ENCODE measurements at places on chromosomes 3 and 15. TPM values are rescaled to one million over a fixed set of nuclear protein-coding genes. Genes with fewer than 3 reads are reported as not detected.

USP3 gene
- 36.9 TPM for polyA plus RNA-seq

NOX5 gene
- not detected for polyA plus RNA-seq

DNA sequence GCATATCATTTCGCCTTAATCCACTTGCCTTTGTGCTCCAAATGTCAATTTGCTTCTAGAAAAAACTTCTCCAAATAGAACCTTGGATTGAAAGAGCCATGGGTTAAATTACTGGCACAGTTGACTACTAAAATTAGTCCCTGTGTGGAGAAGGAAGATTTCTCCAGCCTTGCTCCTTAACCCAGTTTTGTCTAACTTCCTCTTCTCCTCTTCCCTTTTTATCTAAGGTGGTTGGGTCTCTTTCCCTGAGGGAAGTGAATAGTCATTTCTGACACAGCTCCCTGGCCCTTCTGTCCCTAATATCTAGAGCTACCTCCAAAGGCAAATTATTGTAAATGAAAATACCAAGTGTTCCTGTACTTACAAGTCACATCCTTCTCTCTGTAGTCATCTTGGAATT, 527.9 kb upstream of the TBL1XR1 start:
- DNase-seq: no peak

GRCh38 chr15:101522621-101523559, 33.4 kb upstream of the PCSK6 start:
- no peak for DNase-seq

DNA sequence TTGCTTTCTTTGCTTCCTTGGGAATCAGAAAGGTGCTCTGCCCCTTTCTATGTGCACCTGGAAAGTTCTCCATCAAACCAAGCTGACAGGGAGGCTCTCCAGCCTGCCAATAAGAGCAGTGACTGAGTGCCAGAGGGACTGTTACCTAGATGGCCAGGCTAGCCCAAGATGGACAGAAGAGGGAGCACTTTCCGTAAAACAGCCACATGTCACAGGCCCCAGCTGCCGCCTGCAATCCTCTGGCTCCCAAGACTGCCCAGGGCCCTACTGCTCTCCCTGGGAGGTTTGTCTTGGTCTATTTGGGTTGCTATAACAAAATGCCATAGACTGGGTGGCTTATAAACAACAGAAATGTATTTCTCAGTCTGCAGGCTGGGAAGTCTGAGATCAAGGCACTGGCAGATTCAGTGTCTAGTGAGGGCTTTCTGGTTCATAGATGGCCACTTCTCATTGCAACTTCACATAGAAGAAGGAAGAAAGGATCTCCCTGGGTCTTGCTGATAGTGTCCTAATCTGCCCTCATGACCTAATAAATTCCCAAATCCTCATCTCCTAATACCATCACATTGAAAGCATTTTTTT, 72.3 kb downstream of the TAMM41 start:
- no peak for DNase-seq

RYK gene
- 6.3 TPM for polyA plus RNA-seq

CCR1 gene
- polyA plus RNA-seq: not detected

PTPN23 gene
- polyA plus RNA-seq: 3.9 TPM

DNA sequence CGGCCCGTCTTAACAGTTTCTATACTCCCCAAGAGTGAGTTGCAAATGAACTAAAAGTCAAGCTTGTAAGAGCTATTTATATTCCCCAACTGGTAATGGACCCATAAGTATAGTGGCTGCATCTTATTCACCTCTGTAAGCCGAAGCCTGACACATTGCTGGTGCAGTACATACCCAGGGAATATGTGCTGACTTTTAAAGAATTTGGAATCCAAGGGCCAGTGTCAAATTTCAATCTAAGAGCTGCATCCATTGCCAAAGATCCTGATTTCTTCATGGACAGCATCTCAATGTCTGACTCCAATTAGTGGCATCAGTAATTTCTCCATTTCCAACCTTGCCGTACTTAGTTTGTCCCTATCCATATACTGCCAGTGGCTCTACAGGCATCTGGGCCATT, 42.0 kb downstream of the FRMD4B start:
- DNase-seq: no peak

DNA sequence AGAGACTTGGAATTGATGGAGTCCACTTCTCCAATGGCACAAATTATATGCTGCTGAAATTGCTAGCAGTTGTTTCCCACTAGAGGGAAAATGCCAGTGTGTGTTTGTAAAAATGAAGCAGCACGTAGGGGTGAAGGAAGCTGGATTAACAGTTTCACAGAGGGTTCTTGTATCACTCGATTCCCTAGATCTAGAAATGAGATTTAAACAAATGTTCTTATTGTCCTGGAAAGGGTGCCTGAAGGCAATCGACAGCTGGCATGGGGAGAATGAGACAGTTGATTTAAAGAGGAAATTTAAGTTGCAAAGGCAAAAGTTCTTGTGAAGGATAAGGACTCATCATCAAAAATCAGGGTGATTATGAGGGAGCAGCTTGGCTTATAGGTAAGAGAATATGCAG, 234.8 kb upstream of the ARPP21 start:
- no peak for DNase-seq

DNA sequence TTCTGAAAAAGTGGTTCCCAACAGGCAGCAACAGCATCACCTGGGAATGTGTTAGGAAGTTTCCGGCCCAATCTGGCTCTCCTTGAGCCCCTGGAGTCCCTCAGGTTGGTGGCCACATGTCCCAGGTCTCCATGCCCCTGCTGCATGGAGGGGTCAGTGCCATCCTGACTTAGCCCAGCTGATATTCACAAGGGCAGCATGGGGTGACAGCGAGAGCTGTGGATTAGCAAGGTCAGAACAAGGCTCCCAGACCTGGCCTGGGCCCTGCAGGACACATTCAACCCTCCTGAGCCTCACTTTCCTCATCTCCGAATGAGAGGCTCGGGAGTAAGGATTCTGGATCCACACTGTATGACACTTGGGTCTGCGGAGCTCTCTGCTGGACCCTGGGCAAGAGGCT, 243.8 kb upstream of the TLE3 start:
- no peak for DNase-seq

GRCh38 chr15:80828796-80829195, 49.6 kb downstream of the CEMIP start:
- no peak for DNase-seq

- DNase-seq: no peak
These were observed 51.6 kb upstream of the DUT start for GRCh38 chr15:48279608-48280007.

- DNase-seq: no peak
These were observed 119.3 kb downstream of the KCNMB2 start for GRCh38 chr3:178655488-178655887.

DNA sequence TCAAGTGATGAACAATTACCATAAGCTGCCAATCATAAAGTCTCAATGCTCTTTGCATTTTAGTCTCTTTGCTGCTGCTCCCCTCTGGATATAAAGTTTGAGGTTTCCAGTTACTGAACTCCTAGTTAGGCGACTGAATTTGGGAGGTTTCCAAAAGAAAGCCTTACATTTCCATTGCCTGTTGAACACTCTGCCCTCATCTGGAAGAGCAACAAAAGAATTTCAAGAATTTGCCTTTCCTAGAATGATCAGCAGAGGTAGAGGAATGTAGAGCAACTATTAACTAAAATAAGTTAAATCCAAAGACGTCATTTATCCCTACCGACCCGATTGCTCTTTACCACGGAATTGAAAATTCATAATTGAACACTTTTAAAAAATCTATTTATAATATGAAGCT, 53.4 kb upstream of the PRICKLE2 start:
- no peak for DNase-seq

DNA sequence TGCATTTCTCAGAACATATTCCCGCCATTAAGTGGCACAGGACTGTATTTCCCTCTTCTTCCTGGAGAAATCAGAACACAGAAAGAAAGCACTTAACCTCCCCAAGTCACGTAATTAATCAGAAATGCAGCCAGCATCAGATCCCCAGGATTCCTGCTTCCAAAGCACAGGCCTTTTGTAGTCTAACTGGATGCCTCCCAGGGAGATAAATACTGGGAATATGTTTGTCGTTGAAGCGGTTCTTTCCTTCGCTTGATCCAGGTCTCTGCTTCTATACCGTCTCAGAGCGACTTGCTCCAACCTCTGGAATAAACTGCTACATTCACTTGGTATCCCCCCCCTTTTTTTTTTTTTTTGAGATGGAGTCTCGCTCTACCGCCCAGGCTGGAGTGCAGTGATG, 198.6 kb downstream of the KBTBD8 start:
- no peak for DNase-seq

DNA sequence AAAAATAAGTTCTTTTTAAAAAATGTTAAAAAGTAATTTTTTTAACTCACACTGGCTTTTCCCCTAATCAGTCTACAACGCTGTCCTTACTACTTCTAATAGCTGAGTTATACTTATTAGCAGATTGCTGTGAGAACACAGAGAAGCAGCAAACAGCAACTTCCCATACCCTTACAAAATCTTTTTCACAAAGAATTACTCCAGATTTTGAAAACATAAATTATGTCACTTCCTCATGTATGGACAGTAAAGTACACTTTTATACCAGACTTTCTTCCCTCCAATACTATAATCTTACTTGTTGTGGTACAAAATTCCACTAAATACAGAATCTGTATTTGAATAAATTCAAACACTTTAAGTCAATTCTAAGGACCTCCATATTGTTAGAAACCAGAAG, 2.1 kb downstream of the PHC3 start:
- DNase-seq: no peak

TXNRD3 gene
- 3.2 TPM for polyA plus RNA-seq

- DNase-seq: no peak
These were observed 10.7 kb downstream of the AGTR1 start for GRCh38 chr3:148708409-148708808.

DNA sequence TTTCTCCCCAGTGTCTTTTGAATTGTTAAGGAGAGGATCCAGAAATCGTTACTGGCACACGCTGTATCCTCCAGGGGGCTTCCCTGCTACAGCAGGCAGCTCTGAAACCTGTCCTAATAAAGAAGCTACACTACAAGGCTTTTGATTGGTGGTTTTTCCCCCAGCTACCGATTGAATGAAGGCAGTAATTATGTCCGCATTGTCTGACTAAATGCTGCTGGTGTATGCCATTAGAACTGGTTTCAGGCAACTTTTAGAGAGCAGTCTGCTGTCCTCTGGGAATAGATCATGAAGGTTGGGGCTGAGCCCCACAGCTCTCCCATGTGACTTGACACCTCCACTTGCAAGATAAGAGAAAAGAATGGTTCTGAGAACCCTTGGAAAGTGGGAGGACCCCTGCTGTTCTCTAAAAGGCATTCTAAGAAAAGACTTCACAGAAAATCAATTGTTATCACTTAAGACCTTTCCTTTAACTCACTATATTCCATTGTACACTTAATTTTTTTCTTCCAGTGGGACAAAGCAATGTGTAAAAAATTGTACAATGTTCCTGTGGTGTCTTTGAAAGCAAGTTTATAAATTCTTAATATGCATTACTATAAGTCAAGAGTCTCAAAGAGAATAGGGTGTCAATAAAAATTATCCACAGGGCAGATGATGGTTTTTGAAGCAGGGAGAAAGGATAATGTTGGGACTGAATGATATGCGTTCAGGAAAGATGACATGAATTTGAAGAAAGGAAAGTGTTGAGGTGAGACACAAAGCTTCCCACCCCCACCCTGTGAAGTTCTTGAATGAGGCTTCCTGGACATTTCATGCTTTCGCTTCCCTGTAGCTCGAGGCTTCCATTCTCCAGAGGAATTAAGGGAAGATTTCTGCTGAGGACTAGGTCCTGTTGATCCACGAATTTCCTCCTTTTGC, 53.0 kb upstream of the DAZL start:
- no peak for DNase-seq

GRCh38 chr3:140219291-140219690, 284.3 kb downstream of the CLSTN2 start:
- no peak for DNase-seq

ZMYND10 gene
- not detected for polyA plus RNA-seq

GRCh38 chr3:40741729-40742128, 217.0 kb downstream of the ZNF621 start:
- no peak for DNase-seq

DNA sequence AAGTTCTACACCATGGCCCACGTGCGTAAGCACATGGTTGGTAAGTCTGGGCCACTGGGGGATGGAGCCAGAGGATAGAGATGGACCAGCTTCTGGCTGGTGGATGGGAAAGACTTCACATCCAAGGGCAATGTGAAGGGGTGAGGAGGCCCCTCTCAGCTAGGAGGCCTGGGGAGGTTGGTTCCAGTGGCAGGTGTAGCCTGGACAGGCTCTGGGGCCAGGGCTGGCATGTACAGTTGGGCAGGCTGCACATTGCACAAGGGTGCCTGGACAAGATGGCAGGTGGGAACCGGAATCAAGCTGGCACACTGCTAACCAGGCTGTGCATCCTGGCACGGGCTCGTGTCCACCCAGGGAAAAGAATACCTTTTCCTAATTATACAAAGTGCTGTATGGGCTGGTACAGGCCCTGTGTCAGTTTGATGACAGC, 8.1 kb downstream of the ZBTB47 start:
- DNase-seq: no peak

DNA sequence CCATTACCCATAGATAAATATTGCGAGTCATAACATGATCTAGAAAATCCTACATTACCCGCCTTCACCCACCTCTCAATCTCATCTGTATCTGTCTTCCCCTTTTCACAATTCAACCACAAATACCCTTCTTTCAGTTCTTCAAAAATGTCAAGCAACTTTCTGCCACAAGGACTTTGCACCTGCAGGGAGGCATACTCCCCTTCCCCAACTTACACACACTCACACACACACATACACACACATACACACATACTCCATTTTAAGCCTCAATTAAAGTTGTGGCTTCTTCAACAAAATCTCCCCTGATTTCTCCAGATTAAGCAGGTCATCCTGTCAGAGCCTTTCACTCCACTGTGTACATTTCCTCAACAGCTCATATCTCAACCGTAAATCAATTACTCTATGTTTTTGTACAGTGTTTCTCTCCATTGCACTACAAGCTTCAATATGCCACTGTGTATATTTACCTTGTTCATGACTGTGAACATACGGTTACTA, 33.1 kb upstream of the CCDC50 start:
- DNase-seq: no peak

- no peak for DNase-seq
These were observed 57.2 kb downstream of the SNX4 start for GRCh38 chr3:125462722-125463299.

GRCh38 chr3:192710366-192710765, 17.0 kb downstream of the FGF12 start:
- no peak for DNase-seq

DNA sequence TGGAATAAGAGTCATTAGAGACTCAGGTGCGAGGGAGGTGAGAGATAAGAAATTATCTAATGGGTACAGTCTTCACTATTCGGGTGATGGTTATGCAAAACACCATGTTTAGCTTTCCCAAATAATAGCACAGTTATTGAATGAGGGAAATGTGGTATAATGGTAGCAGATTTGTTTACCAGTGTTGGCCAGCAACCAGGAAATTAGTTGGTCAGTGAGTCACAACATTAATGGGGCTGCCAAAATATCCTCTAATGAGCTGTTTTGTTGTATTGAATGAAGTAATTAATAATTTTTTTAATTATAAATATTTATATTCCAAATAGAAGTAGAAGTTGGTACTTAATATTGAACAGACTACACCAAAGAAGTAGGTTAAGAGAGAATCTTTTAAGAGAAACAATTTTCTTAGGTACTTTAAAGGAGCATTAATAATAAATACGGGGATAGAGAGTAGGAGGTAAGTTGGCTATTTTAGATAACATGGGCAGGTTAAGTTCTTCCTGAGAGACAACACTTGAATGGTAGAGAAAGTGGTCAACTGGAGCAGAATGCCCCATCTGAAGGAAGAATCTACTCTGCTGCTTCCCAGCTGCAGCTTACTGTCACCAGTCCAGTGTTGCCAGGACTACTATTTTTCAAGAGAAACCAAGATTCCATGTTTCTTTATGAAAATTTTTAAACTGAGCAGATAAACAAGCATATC, 218.8 kb downstream of the UBE2E2 start:
- no peak for DNase-seq

Measured in naive thymus-derived CD8-positive, alpha-beta T cell (primary cell).